ENCODE measurements at places on chromosomes 1 and 21.

DNA sequence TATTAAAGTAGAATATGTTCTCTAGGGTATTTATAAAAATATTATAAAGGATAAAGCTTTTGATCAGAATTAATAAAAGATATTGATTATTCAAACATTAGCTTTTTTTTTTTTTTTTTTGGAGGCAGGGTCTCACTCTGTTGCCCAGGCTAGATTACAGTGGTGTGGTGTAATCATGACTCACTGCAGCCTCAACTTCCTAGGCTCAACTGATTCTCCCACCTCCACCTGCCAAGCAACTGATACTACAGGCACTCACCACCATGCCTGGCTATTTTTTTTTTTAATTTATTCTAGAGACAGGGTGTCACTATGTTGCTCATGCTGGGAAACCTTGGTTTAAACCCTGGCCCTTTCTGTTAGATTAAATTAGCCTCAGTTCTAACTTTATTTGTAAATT, 188.3 kb downstream of the CLEC20A start:
- no peak for DNase-seq

DNA sequence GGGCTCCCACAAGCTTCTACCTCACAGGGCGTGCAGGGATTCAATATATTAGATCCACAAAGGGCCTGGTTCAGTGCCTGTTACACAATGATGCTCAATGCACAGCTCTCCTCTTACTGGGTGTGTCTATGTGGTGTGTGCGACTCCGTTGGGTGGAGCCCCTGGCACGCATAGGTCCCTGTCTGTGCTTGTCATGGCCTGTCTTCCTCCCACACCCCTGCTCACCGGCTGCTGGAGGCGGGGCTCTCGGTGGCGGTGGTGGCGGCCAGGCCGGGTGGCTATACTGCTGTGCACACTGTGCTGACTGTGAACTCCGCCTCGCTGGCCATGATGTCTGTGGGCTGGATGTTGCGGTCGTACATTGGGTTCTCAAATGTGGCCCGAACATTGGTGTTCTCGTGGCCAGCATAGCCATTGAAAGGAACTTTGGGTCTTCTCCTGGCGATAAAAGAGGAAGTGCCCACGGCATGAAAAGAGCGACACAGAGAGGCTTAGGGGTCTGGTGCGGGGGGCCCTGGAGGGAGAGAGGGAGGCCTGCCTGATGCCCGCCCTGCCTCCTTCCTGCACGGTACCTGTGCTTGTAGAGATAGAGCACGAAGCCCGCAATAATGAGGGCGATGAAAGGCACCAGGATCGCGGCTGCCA, 46.9 kb downstream of the ZSCAN20 start:
- DNase-seq, result no peak

- DNase-seq, result no peak
These were observed 45.0 kb upstream of the DAB1 start for GRCh38 chr1:57468641-57469523.

GRCh38 chr1:29746076-29746665, 509.8 kb downstream of the PTPRU start:
- DNase-seq, result no peak

DNA sequence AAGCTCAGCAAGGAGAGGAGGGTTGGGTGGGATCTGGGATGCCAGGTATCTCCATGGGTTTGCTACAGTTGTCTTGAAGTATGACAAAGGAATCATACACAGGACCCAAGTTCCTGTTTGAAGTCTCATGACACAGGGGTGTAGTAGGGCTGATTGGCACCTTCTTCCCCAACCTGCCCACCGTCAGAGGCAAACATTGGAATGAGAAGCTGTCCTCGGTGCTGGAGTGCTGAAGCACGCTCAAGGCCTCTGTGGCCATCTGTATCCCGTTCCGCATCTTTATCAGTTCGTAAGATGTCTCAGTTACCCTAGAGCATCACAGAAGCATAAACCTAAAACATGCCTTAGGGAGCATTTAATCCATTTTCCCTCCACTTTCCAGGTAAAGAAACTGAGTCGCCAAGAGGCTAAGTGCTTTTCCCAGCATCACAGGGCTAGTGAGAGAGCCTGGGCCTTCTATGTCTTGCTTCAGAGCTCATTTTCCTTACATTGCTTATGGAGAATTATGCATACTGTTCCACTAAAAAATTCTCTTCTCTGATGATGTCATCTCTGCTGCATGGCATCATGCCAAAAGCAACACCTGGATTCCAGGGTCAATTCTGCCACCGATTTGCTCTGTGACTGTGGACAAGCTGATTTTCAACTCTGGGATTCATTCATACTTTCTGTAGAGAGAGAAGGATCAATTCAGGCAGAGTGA, 34.2 kb downstream of the VWA5B1 start:
- DNase-seq, result no peak

DNA sequence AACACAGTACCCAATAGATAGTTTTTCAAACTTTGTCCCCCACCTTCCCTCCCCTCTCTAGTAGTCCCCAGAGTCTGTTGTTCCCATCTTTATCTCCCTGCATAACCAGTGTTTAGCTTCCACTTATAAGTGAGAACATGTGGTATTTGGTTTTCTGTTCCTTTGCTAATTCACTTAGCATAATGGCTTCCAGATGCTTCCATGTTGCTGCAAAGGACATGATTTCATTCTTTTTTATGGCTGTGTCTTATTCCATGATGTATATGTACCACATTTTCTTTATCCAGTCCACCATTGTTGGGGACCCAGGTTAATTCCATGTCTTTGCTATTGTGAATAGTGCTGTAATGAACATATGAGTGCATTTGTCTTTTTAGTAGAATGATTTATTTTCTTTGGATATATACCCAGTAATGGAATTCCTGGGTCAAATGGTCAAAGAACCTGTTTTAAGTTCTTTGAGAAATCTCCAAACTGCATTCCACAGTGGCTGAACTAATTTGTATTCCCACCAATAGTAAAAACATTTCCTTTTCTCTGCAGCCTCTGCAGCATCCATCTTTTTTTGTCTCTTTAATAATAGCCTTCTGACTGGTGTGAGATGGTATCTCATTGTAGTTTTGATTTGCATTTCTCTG, 126.0 kb downstream of the AK5 start:
- no peak for DNase-seq

DNA sequence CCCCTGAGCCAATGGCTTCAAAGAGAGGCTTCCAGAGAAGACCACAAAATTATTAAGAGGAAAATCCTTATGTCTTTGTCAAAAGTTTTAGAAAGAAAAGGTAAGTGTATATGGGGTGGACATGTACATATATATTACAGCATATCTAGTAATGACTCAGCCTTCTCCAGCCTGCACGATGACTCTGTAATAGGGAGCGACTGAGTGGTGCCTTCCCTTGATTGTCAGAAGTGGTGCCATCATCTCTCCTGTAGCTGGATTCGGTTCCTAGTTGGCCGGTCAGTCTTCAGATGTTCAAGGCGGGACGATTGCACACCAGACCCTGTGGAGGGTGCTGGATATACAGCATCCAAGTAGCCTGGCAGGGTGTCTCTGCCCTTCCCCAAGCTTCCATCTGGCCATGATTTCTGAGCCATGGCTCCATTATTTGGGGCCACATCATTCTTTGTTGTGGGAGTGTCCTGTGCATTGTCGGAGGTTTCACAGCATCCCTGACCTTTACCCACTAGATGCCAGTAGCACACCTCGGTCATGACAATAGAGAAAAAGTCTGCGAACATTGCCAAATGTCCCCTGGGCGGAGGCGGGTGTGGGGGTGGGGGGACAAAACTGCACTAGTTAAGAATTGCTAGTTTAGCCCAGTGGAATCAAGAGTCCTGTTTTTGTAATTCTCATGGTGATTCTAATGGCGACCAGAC, 206.2 kb upstream of the KAZN start:
- no peak for DNase-seq

GRCh38 chr1:27872059-27872801, at the start of gene THEMIS2:
Gene THEMIS2 (plus strand): TSS chr1:27872544. CDS start chr1:27872572, 28 bp downstream.
- peak; percentile 83 for DNase-seq

- DNase-seq, result peak; percentile 87
These were observed 133.4 kb downstream of the DMRTB1 start for GRCh38 chr1:53592521-53592982.

- no peak for DNase-seq
These were observed 9.0 kb upstream of the VHLL start for GRCh38 chr1:156308078-156308477.

DNA sequence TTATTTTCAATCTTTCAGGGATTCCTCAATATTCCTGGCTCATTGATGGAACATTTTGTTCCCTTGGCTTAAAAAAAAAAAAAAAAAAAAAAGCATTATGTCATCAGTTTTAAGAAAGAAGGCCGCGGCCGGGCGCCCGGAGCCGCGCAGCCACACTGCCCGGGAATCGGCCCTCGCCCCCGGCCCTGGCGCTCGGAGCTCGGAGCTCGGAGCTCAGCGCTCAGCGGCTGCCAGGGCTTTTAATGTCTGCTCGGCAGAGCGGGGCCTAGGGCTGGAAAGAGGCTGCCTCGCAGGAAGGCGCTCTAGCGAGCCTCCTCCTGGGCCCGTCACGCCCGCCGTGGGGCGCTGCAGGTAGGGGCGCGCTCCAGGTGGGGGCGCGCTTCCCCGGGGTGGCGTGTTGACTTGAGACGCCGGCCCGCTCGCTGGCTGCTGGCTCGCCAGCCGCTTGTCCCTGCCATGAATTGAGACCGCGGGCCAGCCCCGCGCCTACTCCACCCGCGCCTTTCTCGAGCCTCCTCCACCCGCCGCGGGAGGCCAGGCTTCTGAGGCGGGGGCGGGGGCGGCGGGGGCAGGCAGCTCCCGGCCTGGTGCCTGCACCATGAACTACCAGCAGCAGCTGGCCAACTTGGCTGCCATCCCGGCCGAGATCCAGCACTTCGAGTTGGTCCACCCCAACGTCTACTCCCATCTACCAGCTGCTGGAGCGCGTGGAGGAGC, 5.4 kb upstream of the TDRD5 start:
- DNase-seq, result peak; percentile 90

- DNase-seq, result no peak
These were observed 9.3 kb downstream of the AHCYL1 start for GRCh38 chr1:109993885-109994284.

DNA sequence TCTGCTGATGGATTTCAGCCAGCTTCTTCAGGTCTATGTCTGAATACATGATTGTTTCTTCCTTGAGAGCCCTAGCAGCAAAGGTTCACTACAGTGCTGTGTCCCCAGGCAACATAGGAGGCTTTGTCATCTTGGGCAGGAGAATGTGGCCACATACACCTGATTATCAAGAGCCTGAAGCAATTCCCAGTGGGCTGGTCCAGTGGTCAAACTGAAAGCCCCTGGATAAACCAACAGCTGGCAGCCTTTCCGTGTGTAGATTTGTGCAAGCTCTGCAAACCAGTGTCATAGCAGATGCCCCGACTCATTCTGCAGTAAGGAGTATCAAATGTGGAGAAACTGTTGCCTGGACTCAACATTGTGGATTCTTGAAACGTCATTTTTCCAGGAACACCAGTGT, 2.3 kb upstream of the GIPC2 start:
- DNase-seq, result no peak

DNA sequence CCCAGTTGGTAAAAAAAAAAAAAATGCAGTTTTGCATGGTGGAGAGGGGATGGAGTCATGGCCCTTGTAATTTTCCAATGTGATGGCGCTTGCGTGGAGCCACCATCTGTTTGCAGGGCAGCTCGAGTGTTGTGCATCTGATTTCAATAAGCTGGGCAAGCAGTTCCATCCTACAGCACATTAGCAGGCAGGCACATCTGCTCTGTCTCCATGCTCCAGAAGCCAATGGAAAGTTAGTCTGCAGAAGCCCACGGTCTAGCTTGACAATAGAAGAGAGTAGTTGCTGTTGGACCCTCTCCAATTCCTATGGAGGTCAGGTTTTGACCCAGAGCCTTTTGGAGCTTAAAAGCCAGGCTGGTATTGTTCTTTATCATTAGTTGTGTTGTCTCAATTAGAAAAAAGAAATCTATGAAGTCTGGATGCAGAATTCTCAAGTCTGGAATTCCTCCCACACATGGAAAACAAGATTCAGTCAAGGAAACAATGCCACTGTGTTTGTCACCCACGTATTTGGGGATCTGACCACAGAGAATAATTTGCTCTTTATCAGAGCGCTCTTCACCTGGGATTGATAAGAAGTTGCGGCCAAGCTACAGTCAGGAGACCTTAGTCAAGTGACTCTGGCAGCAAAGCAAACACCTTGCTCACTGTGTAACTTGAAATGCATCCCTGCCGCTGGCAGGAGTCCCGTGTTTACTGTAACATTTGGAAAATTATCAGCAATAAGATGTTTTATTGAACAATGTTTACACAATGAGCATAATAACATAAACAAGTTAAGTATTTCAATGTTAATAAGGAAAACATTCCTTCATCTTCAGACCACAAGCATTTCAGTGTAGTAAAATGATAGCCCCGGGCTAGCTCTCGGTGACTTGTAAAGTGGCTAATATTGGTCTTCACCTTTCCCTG, 20.7 kb downstream of the NGF start:
- DNase-seq, result no peak

DNA sequence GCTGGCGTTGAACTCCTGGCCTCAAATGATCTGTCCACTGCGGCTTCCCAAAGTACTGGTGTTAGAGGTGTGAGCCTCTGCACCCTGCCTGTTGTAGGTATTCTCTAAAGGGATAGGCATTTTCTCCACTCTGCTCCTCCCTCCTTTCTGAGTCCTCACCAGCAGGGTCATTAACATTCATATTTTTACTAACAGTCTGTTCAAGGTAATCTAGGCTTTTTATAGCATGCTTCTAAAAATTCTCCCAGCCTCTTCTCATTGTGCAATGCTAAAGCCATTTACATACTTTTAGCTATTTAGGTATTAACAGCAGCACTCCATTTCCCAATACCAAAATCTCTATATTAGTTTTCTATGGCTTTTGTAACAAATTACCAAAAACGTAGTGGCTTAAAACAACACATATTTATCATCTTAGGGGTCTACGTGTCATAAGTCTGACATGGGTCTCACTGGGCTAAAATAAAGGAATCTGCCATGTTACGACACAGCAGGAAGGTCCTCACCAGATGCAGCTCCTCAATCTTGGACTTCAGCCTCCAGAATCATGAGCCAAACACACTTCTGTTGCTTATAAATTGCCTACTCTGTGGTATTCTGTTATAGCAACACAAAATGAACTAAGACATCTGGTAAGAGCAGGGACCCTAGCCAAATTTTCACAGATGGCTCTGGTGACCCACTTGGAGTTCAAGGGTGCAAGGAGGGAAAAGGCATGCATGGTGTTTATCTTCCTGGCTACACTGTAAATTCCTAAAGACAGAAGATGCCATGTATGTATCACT, 2.9 kb upstream of the SLC2A7 start:
- DNase-seq, result no peak

- no peak for DNase-seq
These were observed 398.3 kb downstream of the KCNT2 start for GRCh38 chr1:196209983-196210382.

DNA sequence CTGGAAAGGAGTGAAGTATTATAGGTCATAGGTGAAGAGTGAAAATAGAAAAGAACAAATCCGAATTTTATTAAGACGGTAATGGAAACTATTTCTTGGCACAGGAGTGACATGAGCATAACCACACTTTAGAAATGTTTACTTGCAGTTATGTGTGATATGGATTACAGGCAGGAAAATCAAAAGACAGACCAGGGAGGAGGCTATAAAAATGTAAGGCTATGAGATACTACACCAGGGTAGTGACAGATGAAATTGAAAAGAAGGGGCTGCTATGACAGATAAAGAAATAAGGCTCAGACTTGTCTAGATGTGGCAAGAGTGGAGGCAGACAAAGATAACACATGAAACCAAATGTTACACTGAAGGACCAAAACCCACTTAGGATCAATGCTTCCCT, 31.7 kb downstream of the GPATCH2 start:
- no peak for DNase-seq

Data from islet precursor cell (in vitro differentiated cells).